ENCODE measurements at places on chromosomes 7 and 10.

GRCh38 chr7:8120390-8121058, 141.4 kb downstream of the ICA1 start:
- DNase-seq, result no peak

- no peak for DNase-seq
These were observed 116.9 kb upstream of the GJD4 start for GRCh38 chr10:35488228-35488627.

DNA sequence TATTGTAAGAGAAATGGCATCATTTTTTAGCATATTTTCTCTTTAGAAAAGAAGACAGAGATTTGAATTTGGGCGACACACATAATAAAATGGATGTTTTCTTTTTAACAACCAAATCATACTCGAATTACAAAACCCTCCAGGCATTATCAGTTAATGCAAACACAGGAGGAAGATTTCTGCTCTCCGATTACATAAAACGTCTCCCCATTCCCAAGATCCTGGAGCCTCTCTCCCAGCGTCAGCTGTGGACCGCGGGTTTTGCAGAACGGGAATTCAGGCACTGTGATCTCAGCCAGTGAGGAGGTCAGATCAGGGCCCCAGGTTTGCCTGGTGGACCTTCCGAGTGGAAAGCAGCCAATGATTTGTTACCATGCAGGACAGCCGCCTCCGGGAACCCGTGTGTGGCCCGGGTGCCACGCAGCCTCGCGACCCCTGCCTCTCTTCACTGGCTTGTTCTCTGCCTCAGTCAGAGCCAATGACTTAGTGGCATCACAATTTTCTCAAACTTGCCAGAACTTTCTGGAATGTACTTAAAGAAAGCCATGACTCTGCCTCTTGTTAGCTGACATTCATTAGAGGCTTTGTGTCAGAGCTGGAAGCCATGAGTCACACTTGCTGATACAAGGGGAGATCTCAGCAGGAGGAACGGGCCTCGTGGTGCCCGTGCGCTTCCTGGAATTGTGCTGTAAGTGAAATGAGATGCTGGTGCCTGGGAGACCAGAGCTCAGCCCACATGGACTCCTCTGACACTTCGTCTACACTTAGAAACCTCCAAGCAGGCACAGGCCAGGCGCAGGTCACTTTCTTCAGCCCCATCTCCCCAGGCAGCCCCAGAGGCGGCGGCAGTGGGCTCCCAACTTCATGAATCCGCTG, 246.1 kb downstream of the KLF6 start:
- no peak for DNase-seq

GRCh38 chr10:64506963-64507362, 985.8 kb downstream of the REEP3 start:
- DNase-seq, result no peak

DNA sequence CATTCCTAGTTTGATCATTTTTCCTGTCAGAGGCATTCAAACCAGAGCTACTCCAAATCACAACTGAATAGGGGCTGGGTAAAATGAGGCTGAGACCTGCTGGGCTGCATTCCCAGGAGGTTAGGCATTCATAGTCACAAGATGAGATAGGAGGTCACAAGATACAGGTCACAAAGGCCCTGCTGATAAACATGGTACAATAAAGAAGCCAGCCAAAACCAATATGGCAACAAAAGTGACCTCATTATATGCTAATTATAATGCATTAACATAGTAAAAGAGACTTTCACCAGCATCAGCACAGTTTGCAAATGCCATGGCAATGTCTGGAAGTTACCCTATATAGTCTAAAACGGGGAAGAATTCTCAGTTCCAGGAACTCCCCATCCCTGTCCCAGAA, 37.3 kb downstream of the TWIST1 start:
- DNase-seq, result no peak

GRCh38 chr7:157884461-157885062, 547.8 kb downstream of the DNAJB6 start:
- DNase-seq, result no peak

GRCh38 chr7:29163854-29164253, 17.5 kb upstream of the CPVL start:
- no peak for DNase-seq

DNA sequence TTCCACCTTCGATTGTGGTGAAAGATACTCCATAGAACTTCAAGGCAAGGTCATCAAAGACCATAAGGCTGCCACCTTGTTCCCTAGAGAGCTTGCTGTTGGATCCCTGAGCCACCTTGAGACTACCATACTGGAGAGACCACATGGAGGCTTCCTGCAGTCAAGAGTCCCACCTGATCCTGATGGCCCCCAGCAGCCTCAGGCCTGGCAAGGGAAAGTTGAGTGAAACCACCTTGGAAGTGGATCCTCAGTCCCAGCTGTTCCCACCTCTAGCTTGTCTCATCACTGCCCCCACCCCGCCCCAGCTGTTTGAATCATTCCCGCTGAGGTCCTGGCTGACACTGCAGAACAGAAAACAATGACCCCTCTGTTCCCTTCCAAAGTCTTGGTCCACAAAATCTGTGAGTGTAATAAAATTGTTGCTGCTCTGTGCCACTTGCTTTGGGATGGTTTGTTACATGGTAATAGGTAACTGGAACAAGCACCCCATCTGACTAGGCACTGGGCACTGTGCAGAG, 32.0 kb downstream of the PRLHR start:
- no peak for DNase-seq
